ENCODE measurements at places on chromosomes 16 and 17.

DNA sequence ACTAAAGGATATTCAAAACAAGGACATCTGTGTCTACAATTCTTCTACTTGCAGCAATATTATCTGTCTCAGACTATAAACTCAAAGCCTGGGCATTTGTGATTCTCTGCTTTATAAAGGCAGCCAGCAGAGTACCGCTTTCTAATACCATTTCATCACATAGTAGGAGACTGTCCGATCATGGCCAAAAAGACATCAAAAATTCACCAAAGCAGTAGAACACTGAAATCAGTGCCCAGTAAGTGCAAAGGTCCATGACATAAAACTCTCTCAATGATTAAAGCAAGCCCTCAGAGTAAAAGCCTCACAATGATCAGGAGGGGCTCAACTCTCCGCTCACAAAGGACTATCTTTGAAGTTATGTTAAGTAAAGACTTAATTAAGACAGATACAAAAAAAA is 23.0 kb downstream of the ERN1 start:
- no peak for DNase-seq

GRCh38 chr16:27932542-27933135 is 130.9 kb downstream of the GSG1L start:
- no peak for DNase-seq

DNA sequence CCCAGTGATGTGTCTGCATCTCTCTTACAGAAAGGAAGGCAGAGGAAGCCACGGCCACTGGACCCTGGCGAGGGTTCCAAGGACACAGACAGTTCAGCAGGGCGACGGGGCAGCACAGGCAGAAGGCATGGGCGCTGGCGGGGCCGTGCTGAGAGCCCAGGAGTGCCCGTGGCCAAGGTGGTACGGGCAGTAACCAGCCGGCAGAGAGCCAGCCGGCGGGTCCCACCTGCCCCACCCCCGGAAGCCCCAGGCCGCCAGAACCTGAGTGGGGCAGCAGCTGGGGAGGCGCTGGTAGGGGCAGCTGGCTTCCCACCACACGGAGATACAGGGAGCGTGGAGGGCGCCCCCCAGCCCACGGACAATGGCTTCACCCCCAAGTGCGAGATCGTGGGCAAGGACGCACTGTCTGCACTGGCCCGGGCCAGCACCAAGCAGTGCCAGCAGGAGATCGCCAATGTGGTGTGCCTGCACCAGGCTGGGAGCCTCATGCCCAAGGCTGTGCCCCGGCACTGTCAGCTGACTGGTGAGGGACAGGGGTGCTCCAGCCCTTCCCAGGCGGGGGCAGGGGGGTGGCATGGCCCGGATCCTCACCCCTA is 7.8 kb downstream of the XYLT2 start:
- DNase-seq: no peak

- no peak for DNase-seq
Measured at GRCh38 chr16:2471653-2472487, 773 bp downstream of the NTN3 start.

GRCh38 chr16:86725401-86725800 is 147.1 kb downstream of the FOXL1 start:
- DNase-seq: no peak

GRCh38 chr17:63354256-63354655 is 91.8 kb downstream of the CYB561 start:
- no peak for DNase-seq

DNA sequence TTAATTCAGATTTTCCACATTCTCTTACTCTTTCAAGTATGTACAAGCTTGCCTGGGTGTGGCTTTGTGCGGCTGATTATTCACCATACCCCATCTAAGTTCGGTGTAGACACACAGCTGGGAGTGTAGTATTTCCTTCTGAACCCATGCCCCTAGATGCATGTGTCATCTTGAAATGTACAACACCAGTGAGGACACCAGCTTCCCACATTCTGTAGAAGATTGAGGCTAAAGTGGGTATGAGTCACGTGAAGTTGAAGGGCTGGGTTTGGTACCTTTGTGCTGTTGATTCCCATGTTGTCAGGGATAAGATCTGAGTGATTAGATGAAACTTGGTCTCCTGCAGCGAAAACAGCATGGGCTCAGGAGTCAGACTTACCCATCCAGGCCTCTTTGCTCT is 14.6 kb upstream of the DHX8 start:
- no peak for DNase-seq

Measured in posterior cingulate gyrus (tissue), 11 donors.